ENCODE measurements at places on chromosomes 12 and 14. TPM values are rescaled to one million over a fixed set of nuclear protein-coding genes. Genes with fewer than 3 reads are reported as not detected.

Gene TSHR
- not detected for total RNA-seq

Gene ST8SIA1
- 0.14 TPM for total RNA-seq

Gene CMTM5
- total RNA-seq = not detected

Gene ZCRB1
- 38.0 TPM for total RNA-seq

Gene COX8C
- total RNA-seq = not detected

Gene SPIC
- total RNA-seq = not detected

Gene SLC22A17
- total RNA-seq = 13.1 TPM

Gene LRTM2
- total RNA-seq = not detected

Gene CEP83
- total RNA-seq = 14.8 TPM

Gene KRT77
- total RNA-seq = not detected

DNA sequence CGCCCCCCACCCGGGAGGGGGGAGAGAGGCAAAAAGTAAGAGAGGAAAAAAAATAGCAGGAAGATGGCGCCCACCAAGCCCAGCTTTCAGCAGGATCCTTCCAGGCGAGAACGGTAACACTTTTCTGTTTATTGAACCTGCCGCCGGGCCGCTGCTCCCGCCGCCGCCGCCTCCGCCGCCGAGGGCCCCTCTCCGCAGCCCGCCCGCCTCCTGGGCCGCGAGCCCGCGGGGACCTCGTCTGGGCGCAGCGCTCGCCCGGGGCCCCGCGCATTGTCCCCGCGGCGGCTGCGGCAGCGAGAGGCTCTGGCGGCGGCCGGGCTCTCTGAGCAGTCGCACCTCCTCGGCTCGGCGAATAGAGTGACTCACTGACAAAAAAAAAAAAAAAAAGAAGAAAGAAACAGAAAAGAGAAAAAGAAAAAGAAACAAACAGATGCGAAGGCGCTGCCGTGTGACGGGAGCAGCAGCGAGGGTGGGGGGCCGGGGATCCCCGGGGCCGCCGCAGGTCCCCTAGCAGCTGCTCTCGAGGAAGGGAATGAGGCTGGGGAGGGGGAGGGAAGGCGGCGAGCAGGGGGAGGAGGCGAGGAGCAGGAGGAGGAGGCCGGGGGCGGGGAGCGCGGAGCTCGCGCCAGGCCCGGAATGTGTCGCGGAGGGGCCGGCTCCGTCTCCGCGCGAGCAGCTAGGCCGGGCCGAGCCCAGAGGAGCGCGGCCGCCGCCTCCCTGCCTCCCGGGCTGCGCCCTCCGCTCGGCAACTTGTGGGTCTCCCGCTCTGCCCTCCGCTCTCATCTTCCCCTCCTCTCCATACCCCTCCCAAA lies 781 bp downstream of the NPAS3 start:
- no peak for DNase-seq

DNA sequence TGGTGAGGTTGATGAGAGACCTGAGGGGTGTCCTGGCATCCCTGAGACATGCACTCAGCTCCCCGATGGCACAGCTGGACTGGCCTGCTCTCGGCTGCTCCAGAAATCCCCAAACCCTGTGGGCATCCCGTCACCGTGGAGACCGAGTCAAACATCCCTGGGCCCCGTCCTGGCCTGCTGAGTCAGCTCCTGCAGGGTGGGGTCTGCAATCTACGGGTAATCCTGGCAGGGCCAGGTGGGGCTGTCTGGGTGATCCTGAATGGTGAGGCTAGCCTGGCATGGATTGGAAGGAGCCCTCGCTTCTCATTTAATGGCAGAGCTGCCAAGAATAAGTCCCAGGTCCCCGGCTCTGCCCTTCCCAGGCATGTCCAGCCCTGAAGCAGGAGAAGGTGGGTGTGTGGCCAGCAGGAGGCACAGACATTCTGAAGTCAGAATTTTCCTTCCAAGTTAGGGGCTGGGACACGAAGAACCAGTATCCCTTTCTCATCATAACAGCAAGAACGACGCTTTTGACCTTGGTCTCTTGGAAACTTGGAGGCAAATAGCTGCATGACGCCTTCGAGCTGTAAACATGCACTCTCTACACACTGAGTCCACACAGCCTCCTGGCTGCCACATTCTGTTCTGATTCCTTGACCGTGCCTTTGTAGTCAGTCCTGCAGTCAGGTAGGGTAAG lies 17.7 kb upstream of the SERPINA4 start:
- DNase-seq = no peak

DNA sequence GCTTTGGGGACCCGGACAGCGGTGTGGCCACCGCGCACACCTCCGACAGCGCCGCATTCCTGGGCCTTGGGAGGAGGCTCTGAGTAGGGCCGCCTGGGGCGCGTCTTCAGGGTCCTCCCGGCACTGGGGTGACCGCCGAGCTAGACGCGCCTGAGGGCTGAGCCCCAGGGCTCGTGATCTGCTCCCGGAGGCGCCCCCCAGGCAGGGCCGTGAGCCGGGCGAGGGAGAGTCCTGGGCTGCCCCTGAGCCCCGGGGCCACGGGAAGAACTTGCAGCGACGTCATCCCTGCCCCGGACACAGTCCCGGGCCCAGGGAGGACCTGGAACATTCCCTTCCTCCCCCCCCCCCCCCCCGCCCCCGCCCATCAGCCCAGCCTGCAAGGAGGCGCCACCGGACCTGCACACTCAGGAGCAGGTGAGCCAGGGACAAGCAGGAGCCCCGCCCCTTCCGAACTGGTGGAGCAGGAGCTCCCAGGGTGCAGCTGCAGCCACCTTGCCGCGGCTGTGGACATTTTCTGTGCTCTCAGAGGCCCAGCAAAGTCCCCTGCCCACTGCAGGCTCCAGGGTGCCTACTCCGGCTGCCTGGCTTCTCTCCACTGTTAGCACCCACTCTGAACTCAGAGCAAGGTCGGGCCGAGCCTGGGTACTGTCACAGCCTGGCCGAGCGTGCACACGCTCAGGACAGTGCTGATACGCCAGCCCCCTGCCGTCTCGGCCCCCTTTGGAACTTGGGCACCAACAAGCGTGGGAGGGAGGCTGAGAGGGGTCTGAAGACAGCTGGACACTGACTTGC lies 50.7 kb downstream of the A2M start:
- peak; percentile 23 for DNase-seq

- DNase-seq = peak; percentile 23
These were observed 285.8 kb upstream of the GRIP1 start for GRCh38 chr12:66964629-66965028.

GRCh38 chr12:118368821-118369220 lies 3.9 kb downstream of the TAOK3 start:
- DNase-seq = no peak

DNA sequence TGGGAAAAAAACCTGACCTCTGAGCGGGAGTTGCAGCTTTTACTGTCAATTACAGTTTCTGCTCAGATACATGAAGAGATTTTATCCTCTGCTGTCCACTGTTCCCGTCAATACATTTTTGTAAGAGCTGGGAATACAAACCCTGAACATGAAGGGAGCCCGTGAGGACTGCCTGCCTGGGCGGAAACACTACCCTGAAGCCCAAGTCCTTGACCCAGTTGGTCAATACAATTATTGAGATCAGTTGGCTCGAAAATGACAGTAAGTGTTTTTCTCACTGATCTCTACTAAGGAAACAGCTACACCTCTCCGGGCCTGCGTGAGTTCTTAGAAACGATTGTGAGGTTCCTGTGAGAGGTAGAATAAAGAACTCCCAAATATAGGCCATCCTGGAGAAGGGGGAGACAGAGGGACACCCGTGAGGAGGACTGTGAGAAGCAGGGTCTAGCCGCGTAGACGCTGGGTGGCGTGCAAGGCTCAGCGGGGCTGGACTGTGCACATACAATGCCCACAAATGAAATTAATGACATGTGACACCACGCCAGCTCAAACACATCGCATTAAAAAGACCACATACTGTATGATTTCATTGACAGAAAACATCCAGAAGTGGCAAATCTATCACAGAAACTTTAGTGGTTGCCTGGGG lies 509.5 kb downstream of the TMEM132D start:
- no peak for DNase-seq

- no peak for DNase-seq
These were observed 93.4 kb downstream of the GPR135 start for GRCh38 chr14:59371771-59372170.

GRCh38 chr14:89428546-89429198 lies 11.6 kb upstream of the FOXN3 start:
- DNase-seq = no peak

GRCh38 chr12:47079468-47079980 lies at the start of the genes AMIGO2 and PCED1B:
AMIGO2 (minus strand) TSS chr12:47079959; CDS start chr12:47079002, 957 bp downstream.
PCED1B (plus strand) TSS chr12:47079621; CDS start chr12:47235064, 155,443 bp downstream.
- DNase-seq = no peak

DNA sequence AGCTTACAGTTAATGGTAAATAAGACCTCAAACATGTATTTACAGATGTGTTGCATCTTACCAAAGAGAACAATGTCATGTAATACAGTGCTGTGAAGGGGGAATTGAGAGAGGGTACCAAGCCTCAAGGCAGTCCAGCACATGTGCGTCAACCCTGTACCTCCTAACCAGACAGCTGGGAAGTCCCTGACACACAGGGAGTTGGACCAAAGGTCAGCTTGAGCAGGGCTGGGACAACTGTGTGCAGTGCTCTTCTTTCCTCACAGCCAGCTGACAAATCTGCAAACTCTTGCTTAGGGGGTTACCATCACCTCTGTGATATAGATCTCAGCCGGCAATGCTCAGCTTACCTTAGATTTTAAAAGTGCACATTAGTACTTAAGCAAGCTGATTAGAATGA lies 56.8 kb upstream of the RIC8B start:
- DNase-seq = no peak

- DNase-seq = no peak
These were observed 5.5 kb upstream of the GPR19 start for GRCh38 chr12:12701457-12701856.

DNA sequence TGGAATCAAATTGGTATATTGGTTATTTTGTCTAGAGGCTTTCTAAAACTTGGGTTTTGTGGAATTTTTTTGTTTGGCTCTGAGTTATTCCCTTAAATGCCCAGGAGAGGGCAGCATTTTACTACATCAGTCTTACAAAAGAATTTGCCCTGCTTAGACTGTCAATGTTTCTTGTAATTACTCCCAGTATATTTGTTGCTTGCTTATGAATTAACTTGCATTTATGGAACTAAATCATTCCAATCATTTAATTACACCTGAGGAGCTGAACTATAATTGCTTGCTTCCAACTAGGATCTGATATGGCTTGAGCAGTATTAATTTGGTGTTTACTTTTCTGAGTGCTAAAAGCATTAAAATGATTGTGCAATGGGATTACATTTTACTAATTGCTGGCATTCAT lies 48.7 kb downstream of the MIPOL1 start:
- DNase-seq = no peak

- DNase-seq = no peak
These were observed 1.4 kb upstream of the DIO3 start for GRCh38 chr14:101559624-101560533.

DNA sequence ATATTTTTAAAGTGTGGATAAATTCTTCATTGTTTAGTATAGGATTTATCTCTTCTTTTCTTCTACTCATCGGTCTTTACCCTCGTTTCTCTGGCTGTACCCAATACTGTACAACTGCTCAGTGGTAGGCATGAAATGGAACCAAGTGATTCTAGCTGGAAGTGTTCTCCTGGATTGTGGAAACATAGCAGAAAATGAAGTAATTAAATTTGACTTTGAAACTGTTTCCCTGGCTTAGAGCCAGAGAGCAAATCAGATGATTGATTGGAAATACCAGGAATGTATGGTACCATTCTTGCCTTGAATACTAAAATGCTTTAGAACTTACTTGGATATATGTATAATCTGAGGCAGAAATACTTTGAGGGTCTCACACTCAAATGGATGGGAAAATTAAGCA lies 292.3 kb downstream of the ERC1 start:
- no peak for DNase-seq

DNA sequence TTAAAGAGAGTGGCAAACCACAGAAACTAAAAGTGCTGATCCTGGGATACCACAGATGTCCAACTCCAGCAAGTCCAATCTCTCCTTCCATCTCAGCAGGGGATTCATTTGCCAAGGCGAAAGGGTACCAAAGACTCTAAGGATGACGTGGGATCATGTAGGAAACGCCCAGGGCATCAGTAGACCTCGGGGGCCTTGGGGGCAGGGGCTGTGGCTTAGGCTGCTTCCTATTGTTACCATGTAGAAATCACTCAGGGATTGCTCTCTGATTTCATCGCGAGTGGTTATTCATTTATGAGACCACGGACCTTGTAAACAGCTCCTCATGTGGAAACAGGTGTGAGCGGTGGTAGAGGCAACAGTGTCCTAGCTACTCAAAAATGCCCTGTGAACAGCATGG lies 149.3 kb upstream of the FKBP4 start:
- no peak for DNase-seq

DNA sequence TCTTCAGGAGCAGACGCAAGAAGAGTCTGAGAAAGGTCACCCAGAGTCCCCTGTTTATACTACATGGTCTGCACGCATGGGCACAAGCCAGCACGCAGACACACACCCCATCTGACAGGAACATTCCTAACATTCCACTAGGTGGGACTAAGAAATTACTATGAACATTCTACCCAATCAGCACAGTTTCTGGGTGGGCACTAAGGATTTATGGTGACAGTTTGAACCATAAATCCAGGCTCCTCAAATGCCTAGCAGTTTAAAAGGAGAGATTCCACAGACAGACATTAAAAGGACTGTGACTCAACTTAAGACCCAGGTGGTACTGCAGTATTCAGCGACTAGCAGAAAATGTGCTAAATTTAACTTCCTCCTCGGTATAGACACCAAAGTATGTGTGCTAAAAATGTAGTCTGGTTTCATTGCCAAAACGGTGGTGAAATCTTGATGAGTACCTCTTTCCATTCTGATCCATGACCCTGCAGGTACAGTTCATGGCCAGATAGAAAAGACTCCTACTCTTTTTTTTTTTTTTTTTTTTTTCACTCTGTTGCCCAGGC lies 16.2 kb downstream of the ABHD4 start:
- DNase-seq = peak; percentile 96

- peak; percentile 73 for DNase-seq
These were observed 105.0 kb downstream of the PPP2R5E start for GRCh38 chr14:63438065-63438757.

GRCh38 chr14:69303086-69303485 lies 43.1 kb downstream of the GALNT16 start:
- no peak for DNase-seq

- no peak for DNase-seq
These were observed 518.5 kb downstream of the SOX5 start for GRCh38 chr12:23431006-23431405.

DNA sequence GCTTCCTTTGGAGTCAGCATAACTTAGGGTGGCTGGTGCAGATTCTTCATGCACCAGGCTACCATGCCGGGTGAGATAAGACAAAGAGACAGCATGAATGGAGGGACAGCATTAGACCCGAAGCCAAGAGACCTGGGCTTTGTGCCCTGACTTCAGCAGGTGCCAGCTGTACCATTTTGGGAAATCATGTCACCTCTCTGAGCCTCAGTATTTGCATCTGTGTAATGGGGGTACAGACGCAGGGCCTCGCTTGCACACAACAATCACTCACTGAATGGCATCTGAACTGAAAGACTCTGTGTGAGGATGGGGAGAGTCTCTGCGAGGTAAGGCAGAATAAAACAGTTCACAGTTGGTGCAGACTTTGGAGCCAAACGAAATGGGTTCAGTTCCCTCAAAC lies 1053.7 kb downstream of the VRK1 start:
- DNase-seq = no peak

- no peak for DNase-seq
These were observed 474 bp downstream of the KCNK10 start for GRCh38 chr14:88322504-88323085.

GRCh38 chr14:29144621-29145020 lies 378.0 kb downstream of the FOXG1 start:
- DNase-seq = no peak

Data from kidney epithelial cell (primary cell).